ENCODE measurements at places on chromosomes 5 and 9. TPM values are rescaled to one million over a fixed set of nuclear protein-coding genes. Genes with fewer than 3 reads are reported as not detected.

DNA sequence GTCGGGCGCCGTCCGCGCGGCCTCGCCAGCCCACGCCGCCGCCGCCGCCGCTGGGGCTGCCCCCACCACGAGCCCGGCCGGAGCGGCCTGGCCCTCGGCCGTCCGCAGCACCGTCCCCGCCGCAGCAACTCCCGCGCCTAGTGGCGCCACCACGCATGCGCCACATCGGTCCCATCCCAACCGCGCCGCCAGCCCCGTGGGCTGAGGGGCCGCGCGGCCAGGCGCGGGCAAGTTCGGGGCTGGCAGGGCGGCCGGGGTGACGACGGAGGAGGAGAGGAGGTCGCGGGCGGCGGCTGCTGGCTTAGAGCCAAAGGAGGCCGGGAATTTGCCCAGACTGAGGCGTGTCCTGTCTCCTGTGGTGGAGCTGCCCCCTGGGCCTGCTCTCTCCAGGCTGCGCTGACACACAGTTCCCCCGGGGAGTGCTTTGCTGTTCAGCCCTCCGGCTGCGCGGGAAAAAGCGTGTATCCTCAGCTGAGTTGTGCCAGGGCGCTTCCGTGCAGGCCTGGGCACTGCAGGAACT is at the start of gene TUSC1:
Gene TUSC1 (minus strand): TSS at position 298 of the 520 bp plus-strand sequence. CDS start 132 bp downstream, at position 166.
- DNase-seq = peak; percentile 81

GRCh38 chr9:96450613-96451528 is 902 bp downstream of the HABP4 start:
- peak; percentile 34 for DNase-seq

- no peak for DNase-seq
These were observed 65.0 kb downstream of the NSUN2 start for GRCh38 chr5:6567835-6568234.

The SOX30 gene
- total RNA-seq = not detected

The TIGD6 gene
- total RNA-seq = 5.7 TPM

DNA sequence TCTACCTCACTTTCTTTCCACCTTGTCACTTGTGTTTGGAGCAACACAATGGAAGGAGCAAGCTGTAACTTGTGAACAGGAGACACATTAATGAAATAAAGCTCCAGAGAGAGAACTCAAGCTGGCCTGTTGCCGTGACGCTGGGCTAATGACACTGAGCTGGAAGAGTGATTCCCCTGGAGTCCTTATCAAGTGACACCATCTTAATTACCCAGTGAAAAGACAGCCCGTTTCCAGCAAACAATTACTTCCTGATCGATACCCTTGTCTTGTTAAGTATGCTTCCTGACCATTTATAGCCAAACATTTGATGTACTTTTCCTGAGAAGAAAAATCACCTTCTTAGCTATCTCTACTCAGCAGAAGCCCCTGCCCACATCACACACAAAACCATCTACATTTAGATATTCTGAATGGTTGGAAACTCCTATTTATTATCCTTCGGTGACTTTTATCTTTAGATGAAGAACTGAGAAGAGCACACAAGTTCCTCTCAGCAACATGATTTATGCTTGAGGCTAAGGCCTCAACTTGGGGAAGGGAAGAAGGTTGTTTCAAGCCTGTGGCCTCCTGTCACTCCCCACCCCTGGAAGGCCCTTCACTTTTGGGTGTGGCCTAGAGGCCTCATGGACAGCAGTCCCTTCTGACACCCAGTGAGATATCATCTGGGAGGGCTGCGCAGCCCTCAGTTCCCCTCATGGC is 34.1 kb downstream of the CRHBP start:
- no peak for DNase-seq

- no peak for DNase-seq
These were observed 602.6 kb downstream of the TLR4 start for GRCh38 chr9:118306801-118307200.

- no peak for DNase-seq
These were observed 91.2 kb downstream of the CWC27 start for GRCh38 chr5:64859881-64860280.

The RXRA gene
- 26.8 TPM for total RNA-seq

Data from fibroblast of the aortic adventitia (primary cell).